ENCODE measurements at places on chromosomes 13 and 19.

- no peak for DNase-seq
Observed at GRCh38 chr13:35496761-35497386, 20.4 kb upstream of the MAB21L1 start.

DNA sequence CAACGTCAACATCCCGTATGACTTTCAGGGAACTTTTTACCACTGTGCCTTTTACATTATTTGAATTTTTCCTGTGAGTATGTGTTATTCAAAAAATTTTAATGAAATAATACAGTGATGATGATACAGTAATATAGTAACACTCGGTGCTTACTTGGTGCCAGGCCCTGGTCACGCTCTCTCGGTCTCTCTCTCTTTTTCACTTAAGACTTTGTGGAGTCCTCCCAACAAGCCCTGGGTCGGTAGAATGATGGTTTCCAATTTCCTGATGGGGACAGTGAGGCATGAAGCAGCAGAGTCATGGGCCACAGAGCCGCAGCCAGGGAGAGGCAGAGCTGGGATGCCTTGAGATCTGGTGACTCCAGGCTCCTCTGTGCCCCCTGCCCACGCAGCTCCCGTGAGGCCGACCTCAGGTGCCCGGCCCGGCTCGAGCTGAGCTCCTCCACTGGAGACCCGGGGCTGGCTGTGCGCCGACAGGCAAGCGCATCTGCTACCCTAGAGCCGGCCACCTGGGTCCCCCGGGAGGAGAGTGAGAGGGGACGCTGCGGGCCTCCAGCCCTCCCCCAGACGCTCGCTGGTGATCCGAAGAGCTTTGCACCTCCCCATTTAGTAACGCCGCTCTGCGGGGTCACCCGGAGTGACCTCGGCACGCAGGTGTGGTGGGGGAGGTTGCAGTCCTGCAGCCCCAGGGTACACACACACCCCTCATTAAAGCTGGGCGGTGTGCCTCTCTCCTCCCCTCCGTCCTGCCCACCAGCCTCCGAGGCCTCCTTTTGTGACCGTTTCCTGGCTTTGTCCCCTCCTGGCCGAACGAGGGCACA is 4.4 kb upstream of the SBK3 start:
- DNase-seq, result no peak

- DNase-seq, result no peak
Observed at GRCh38 chr19:6241680-6242377, 37.9 kb downstream of the MLLT1 start.

DNA sequence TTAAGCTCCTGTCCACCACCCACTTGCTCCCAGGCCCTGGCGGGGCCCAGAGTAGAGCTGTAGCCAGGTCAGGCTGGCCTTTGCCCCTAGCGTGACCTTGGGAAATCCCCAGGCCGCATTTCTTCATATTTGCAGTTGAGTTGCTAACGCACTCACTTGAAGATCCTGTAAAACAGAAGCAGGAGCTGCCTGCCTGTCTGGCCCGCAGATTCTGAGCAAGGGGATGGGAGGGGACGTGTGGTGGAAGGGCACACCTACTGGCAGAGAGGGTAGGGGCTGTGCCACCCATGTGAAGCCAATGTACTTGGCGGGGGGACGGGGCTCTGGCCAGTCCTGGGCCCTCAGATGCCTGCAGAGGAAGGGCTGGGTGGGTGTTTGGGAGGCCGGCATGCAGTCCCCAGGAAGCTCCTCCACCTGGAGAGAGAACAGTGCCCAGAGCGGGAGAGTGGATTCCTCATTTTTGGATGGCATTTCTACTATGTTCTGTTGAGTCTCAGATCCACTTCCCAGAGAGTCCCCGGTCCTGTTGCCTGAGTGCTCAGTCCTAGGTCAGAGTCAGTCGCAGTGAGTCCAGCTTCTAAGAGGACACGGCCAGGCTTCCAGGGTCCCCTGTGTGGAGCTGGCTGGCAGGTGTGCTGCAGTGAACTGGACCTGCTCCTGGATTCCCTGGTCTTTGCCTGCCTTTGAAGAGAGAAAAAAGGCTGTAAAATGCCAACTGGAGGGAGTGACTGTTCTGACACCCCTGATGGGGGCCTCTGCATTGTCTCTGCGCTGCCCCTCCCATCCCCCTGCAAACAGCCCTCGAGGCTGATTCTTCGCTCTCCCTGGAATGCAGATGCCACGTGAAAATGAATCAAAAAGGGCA is 62.9 kb downstream of the GGACT start:
- DNase-seq, result no peak
